ENCODE measurements at places on chromosomes 5 and 9.

DNA sequence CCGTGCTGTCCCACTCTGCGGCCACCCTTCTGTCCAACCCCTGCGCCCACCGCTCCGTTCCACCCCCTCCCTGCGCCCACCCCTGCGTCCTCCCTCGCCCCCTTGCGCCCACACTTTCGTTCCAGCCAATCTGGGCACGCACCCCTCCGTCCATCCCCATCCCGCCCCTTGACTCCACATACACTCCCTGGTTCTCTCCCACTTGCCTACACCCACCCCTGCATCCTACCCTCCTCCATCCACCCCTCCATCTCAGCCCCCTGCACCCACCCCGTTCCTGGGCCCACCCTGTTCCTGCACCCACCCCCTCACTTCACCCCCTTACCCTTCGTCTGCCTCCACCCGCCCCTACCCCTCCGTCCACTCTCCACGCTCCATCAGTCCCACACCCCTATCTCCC is 7.0 kb downstream of the ADAMTS13 start:
- peak; percentile 46 for DNase-seq

- DNase-seq: peak; percentile 50
These were observed 145.3 kb downstream of the MLLT3 start for GRCh38 chr9:20476912-20477521.

- DNase-seq: no peak
These were observed 39.2 kb upstream of the ELOVL7 start for GRCh38 chr5:60883229-60883628.

- no peak for DNase-seq
These were observed 168.5 kb downstream of the PLPPR1 start for GRCh38 chr9:101197026-101197425.

DNA sequence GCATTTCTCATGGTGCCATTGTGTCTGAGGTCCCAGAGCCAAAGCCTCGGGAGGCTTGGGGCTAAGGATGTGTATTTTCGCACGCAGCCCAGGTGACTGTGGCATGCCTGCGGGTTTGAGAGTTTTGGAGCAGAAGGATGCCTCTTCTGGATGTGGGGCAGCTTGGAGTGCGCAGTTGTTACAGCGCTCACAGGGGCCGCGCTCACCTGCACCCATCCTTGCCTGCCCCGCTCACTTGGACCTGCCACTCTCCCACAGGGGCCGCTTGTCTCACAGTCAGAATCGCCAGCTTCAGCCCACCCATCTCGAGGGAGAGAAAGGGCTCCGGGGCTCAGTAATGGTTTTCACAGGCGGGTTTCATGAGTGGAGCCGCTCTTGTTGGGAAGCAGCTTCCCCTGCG is 132.9 kb downstream of the MVB12B start:
- no peak for DNase-seq

DNA sequence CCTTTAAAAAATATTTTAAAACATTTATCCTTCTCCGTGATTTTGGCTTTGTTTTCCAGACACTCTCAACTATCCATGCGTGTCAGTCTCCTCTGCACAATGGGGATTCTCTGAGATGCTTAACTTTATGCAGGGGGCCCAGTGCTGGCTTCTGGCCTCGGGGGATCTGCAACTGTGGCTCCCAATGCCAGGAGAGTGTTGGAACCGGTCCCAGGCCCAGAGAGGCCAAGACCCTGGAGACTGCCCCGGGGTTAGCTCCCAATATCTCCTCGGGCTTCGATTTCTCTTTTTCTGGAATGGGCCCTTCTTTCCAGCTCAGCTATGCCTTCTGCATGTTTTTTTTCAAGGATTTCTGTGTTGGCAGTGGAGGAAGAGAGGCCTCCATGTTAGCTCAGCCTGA is 20.1 kb upstream of the SARDH start:
- DNase-seq: no peak

GRCh38 chr9:126296687-126297086 is 29.9 kb upstream of the MVB12B start:
- no peak for DNase-seq

DNA sequence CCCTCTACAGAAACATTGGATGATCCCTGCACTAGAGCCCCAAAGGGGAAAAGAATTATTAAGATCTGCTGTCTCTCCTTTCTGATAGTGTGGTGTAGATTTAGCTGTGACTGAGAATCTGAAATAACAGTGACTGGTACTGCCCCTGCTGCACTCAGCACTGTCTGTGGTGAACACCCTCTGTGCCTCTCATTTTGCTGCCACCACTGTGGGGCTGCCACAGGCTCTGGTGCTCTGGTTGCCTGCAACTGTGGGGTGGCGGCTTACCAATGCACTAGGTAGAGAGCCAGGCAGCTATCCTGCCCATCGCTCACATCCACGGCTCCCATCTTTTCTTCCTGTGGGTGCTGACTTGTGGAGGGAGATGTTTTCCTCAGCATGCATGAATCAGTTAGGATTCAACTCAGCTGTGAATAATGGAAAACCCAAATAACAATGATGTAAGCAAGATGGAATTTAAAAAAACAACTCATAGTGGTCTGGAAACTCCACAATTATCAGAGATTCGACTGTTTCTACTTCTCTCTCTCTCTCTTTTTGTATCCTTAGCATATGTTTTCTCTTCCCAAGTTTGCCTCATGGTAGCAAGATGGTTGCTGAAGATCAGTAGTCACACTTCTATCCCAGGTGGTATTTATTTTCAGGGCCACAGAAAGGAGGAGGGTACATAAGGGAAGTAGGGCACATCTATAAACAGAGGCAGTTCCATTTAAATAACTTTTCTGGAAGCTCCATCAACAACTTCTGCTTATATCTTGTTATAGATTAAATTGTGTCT is 99.8 kb upstream of the DAP start:
- DNase-seq: no peak

GRCh38 chr5:54772231-54772630 is 213.2 kb downstream of the ESM1 start:
- DNase-seq: no peak

DNA sequence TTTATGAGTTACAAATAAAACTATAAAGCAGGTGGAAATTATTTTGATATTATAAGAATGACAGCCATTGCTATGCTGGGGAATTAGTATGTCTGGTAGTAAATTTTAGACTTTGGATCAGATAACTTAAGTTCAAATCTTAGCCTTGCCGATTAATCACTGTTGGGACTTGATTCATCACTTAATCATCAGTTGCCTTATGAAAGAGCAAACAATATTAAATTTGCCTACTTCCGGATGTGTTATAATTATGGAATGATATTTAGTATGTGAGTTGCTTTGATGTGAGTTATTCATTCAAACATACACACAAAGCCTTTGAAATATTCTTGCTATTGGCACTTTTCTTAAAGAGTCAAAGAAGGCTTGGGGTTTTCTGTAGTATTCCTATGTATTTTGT is 717.7 kb downstream of the BRINP1 start:
- DNase-seq: no peak

- no peak for DNase-seq
These were observed 46.5 kb upstream of the FRRS1L start for GRCh38 chr9:109213285-109214121.

DNA sequence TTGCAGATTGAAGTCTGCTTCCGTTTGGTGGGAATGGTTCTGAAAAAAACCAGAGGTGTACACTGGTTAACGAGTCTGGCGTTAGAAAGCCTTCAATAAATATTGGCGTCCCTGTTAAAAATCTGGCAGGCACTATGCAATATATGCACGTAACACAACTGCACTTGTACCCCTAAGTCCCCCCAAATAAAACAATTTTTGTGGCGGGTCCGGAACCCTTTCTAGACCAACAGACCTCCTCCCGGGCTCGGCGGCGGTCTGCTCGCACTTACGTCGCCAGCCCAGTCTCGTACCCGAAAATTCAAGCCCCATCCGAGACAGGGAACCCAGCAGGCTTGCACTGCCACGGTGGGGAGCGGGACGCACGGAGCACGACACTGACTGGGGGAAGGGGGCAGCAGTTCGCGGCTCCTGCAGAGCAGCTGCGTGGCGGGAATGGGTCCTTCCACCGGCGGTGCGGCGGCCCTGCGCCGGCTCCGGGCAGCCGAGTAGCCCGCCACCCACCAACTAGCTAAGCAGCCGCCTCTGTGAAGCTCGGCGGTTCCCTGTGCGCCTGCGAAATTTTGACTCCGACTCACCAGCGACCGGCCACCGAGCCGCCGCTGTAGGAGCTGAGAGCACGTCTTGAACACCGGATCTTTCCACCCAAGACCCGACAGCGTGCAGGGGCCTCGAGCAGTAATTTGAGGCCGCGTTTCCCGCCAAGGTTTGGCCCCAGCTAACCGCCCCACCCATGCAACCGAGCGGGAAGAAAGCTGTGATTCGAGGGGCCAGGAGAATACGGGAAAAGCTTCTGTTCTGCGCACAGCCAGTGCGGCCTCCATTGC is 3.9 kb downstream of the MCIDAS start:
- DNase-seq: peak; percentile 82

- DNase-seq: peak; percentile 36
These were observed 1259.8 kb downstream of the PTPRD start for GRCh38 chr9:9352877-9353481.

GRCh38 chr5:102691434-102691833 is 63.7 kb upstream of the PAM start:
- no peak for DNase-seq

- no peak for DNase-seq
These were observed 517.6 kb downstream of the BNC2 start for GRCh38 chr9:16352791-16353401.

GRCh38 chr9:4921449-4921848 is 63.6 kb upstream of the JAK2 start:
- no peak for DNase-seq

- DNase-seq: no peak
These were observed 136.1 kb downstream of the LHFPL2 start for GRCh38 chr5:78512435-78512834.

DNA sequence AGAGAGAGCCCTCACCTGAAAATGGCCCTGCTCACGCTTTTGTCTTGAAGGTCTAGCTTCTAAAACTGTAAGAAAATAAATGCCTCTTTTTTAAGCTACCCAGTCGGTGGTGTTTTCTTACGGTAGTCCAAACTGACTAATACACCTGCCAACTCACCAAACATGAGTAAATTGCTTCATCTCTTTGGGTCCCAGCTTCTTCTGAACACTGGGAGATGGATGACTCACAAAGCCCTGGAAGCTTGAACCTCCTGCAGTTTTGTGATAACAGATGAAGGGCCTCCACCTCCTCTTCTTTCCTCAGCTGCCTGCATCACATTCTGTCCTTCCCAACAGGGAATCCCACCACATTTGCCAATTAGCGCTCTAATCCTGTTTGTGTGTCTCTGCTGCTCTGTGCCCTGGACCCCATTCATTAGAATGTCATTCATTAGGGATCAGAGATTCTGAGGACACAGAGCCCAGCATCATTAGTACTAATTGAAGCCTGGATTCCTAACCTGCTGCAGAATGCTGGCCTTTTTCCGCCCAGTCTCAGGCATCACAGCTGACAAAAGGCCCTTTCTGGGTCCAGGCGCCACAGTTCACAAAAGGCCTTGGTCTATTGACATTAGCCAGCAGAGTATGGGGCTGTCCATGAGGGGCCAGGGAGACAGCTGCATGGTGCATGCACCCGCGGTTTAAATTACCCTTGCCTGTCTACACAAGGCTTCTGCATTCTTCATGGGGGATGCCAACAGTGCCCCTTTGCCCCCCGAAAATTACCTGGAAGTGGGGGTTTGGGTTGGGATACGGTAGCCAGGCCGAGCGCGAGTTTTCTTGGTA is 349.3 kb downstream of the SEMA5A start:
- DNase-seq: peak; percentile 95

DNA sequence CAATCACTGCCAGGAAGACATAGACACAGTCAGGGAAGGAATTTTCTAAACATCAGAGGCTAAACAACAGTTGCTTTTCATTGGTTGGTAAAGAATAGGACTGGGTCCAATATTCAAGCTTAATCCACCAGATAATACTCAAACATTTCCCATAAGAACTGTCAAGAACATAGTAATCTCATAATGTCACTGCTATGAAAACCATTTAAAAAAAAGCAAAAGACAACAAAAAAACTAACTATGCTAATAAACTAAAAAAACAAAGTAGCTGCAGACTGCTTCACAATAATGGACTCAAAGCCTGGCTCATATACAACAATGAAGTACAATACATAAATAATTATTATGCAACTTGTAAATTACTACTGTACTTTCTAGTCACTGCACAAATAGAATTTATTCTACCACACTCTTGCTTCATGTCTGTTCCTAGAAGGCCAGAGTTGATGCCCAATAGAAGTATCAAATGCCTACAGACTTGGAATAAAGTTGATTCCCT is 148.7 kb downstream of the MLLT3 start:
- DNase-seq: no peak

DNA sequence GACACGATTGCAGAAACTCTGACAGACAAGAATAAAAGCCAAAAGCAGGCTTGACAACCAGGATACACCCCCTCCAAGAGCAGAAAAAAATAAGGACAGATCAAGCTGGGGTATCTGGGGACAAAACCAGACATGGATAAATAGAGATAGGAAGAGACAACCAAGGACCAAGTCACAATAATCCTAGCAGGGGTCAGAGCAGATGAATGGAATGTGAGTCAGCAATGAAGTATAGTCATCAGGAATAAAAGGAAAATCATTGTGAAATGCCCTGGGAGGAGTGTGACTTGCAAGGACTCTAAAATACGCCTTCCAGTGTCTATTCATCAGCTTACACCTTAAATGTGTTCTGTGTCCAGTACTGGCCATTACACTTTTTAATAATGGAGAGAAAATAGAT is 206.8 kb downstream of the CAAP1 start:
- DNase-seq: no peak

- DNase-seq: no peak
These were observed 161.1 kb upstream of the PANK3 start for GRCh38 chr5:168740092-168740800.

GRCh38 chr5:170880084-170880483 is 18.3 kb downstream of the RANBP17 start:
- no peak for DNase-seq

DNA sequence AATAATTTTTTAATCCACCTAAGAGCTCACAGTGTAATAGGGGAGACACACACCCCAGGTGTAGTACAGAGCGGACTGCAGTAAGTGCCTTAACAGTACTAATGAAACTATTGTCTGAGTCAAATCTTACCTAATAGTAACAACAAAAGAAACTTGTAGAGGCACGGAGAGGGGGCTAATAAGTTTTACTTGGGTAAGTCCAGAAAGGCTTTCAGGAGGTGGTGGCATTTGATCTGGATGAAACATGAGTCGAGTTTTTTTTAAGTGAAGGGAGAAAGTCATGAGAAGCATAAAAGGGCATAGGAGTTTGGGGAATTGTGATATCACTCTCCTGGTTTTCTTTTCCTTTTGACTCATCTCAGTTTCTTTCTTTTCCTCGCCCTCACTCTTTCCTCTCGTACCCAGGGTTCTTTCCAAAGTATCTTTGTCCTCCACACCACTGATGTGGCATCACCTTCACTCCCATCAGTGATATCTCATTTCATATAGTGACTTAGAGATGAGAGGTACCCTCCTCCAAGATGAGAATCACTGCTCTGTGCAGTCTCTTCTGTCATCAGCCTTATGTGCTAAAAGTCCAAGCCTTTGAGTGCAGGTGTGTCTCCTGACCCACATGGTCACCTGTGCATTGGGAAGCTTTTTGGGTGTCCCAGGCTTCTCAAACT is 2.0 kb downstream of the CTNNA1 start:
- DNase-seq: no peak

GRCh38 chr5:53027913-53028312 is 38.8 kb downstream of the ITGA2 start:
- no peak for DNase-seq

GRCh38 chr5:167657016-167657415 is 634.4 kb upstream of the WWC1 start:
- peak; percentile 25 for DNase-seq

- DNase-seq: no peak
These were observed 37.4 kb downstream of the CAMSAP1 start for GRCh38 chr9:135869909-135870308.

GRCh38 chr5:172115541-172115982 is 72.5 kb downstream of the STK10 start:
- no peak for DNase-seq

- DNase-seq: no peak
These were observed 165.6 kb upstream of the MPDZ start for GRCh38 chr9:13445103-13445500.

All from neural progenitor cell (in vitro differentiated cells).